Stimulated activated CD4-positive, alpha-beta T cell treated with anti-CD3 and anti-CD28 coated beads, TNF-alpha, amount 100 ng/mL, for 24 hours (primary cell): ENCODE measurements at places on chromosomes 7 and 10.
A peak's percentile ranks its signal among the peaks of the same experiment; 100 is the strongest.

GRCh38 chr10:84563355-84563754 lies 235.0 kb downstream of the CCSER2 start:
- no peak for DNase-seq

- DNase-seq: peak; percentile 57
Measured at GRCh38 chr10:14604181-14605142, 170.2 kb downstream of the FAM107B start.

DNA sequence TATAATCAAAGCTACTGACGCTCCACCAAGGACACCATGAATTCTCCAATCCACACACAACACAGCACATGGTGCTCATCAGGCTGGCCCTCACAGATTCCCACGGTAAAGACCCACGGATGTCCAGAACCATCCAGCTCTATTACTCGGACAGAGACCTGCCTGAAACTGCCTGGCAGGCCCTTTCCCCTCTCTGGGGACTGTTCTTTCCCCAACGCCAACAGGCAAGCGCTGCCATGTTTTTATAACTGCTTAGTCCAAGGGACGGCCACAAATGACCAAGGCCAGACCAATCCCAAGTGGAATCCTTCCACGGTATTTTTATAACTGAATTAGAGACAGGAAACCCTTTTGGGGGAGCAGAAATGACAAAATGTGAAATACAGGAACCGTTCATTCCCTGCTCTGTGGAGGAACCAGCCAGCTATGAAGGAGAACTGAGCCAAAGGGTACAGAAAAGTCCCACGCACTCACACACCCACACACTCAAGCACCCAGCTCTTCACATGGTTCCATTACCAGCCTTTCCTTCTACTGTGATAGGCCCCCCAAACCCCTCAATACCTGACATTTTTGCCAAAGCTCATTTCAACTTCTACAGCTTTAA lies 4.1 kb downstream of the PIP4K2A start:
- DNase-seq: no peak

- DNase-seq: no peak
Measured at GRCh38 chr10:33344676-33345075, 10.2 kb upstream of the NRP1 start.

GRCh38 chr10:21498377-21498776 lies 27.1 kb downstream of the SKIDA1 start:
- no peak for DNase-seq

- DNase-seq: no peak
Measured at GRCh38 chr7:112665709-112666108, 124.5 kb downstream of the TMEM168 start.

DNA sequence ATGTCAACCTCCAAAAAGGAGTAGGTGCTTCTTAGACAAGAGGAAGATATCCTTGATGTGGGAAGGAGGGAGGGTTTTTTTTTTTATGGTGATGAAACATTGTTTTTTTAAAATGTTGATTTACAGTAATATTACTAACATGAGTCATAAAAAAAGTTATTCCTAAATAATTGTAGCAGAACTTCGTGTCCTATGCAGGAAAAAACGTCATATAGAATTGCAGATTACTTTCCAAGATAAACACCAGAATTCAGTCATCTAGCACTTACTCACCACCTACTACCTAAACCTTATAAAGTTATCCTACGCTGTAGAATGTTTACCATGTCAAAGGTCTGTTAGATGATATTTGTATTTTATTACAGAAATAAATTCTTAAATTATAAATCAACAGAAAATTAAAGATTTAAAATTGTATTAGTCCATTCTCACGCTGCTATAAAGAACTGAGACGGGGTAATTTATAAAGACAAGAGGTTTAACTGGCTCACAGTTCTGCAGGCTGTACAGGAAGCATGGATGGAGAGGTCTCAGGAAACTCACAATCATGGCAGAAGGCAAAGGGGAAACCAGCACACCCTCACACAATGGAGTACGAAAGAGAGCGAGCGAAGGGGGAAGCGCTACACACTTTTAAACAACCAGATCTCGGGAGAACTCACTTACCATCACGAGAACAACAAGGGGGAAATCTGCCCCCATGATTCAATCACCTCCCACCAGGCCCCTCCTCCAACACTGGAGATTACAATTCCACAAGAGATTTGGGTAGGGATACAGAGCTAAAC lies 105.2 kb upstream of the NEBL start:
- no peak for DNase-seq
